Cardiac septum (tissue), 1 donor: ENCODE measurements at places on chromosomes 2 and 18.

DNA sequence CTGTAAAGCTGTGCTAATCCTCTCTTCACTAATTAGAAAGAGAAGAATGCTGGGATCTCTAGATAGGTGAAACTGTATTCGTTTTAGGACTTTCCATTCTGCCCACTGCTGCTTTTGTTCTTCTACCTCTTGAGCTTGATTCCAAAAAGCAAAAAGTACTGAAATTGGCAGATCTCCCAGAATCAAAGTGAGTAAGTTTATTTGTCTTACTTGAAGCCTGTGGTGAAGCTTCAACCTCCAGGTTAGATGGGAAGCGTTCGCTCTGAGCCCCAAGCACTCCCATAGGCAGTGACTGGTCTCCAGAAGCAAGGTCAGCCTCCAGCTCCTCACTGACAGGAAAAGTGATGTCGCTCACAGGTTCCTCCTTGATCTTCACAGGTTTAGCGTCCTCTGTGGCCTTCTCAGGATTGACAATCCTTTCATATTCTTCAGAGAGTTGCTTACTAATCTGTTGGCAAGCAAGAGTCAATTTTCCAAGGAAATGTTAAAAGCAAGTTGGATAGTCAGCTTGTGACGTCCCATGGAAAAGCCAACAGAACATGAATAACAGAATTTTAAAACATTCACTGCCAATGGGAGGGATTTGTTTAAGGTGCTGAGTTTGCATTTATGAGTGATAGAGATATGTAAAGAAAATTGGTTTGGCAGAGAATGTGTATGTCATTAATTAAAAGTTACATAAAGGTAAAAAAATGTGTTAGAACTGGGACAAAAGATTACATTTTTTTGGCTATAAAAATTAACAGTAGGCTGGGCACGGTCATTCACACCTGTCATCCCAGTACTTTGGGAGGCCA lies 8.1 kb downstream of the SUPT7L start:
- no peak for DNase-seq

DNA sequence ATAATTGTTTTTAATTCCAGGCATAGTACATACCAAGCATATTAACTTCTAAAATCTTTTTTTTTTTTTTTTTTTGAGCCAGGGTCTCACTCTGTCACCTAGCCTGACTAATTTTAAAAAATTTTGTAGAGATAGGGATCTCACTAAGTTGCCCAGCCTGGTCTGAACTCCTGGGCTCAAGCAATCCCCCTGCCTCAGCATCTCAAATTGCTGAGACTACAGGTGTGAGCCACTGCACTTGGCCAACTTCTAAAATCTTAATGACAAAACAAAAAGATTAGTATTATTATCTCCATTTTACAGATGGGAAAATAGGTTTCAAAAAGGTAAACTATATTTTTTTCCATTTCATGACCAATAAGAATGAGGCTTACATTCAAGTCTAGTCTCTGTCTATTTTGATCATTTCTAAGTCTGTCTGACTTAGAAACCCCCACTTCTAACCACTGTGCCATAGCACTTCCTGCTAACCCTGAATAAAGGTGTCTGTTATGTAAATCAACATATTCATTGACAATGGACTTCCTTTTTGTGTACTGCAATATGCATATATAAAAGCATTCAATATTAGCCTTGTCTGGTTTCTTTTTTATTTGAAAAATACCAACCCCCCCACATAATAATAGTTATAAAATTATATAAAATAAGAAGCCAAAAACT lies 28.7 kb upstream of the ZEB2 start:
- no peak for DNase-seq

DNA sequence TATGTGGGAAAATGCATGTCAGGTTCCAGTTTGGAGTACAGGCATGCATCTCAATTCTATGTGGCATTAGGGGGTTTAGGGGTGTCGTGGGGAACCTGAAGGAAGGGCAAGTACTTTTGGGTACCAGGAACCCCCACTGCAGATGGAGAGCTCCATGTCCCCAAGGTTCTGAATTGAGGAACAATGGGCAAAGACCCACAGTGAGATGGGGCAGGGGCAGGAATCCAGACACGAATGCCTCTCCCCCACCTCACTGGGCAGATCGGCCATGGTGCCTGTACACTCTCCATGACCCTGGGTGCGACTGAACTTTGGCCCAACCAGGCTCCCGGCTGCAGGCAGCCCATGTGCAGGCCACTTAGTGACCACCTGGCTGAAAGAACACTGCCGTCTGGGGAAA lies 209.3 kb downstream of the HAUS1 start:
- DNase-seq, result peak; percentile 43

GRCh38 chr2:62473246-62473827 lies 32.7 kb downstream of the TMEM17 start:
- DNase-seq, result no peak

GRCh38 chr2:228377533-228377932 lies 196.0 kb upstream of the SPHKAP start:
- DNase-seq, result no peak

DNA sequence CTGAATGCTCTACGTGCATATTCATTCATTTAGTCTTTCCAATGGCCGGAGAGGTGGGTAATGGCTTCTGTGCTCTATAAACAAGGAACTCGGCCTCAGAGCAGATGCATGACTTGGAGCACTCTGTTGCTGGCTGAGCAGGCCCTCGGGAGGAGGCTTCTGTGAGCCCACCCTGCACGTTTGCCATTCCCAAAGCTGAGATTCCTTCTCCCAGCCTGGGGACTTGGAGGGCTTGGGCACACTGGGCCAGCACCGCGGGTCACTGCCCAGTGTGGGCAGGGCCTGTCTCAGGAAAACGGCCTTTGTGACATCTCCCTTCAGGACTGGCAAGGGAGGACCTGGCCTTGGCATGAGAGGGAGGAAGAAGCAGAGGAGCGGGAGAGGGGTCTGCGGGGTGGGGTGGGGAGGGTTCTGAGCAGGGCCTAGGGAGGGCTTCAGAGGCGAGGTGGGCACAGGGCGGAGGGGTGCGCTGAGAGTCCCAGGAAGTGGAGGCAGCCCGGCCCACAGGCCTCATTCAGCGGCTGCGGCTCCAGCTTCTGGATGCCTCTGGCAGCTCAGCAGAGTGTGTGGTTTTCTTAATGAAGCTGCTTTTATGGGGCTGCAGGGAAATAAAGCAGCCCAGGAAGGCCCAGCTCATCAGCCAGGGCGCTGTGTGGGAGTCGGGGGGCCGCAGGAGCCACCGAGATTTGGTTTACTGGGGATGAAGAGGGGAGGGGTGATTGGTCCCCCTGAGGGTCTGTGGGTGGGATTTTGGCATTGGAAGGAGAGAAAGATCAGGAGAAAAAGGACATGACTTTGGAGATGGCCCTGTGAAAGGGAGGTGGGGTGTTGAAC lies 51.7 kb upstream of the OTOF start:
- peak; percentile 47 for DNase-seq

- no peak for DNase-seq
Measured at GRCh38 chr2:233329489-233330135, 22.0 kb downstream of the SAG start.

- DNase-seq, result no peak
Measured at GRCh38 chr2:44372246-44372645, 10.5 kb downstream of the CAMKMT start.

- DNase-seq, result no peak
Measured at GRCh38 chr2:237731663-237732062, 66.9 kb upstream of the RBM44 start.

DNA sequence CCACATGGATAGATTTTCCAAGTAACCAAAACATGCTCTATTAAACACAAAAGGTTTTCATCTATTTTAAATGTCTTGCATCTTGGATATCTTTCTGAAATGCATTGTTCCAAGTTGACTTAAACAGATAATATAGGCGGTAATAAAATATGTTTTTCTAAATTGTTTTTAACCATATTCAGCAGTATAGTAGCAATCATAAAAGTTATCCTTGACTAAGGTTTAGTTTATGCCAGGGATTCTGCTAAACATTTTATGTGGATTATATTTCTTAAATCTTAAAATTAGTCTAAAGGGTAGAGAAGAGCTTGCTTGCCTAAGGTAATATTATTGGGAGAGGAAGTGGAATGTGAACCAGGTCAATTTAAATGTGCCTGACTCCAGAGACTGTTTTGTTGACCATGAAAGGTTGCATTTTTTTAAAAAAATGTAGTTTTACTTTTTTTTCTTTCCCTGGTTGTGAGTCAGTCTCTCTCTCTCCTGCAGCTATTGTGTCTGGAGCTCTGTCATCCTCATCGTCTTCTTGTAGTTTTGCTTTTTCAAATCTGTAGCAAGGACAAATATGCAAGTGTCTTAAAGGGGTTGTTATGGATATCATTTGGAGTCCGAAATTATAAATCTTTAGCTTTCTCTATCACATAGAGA lies 309.1 kb upstream of the COL3A1 start:
- no peak for DNase-seq

DNA sequence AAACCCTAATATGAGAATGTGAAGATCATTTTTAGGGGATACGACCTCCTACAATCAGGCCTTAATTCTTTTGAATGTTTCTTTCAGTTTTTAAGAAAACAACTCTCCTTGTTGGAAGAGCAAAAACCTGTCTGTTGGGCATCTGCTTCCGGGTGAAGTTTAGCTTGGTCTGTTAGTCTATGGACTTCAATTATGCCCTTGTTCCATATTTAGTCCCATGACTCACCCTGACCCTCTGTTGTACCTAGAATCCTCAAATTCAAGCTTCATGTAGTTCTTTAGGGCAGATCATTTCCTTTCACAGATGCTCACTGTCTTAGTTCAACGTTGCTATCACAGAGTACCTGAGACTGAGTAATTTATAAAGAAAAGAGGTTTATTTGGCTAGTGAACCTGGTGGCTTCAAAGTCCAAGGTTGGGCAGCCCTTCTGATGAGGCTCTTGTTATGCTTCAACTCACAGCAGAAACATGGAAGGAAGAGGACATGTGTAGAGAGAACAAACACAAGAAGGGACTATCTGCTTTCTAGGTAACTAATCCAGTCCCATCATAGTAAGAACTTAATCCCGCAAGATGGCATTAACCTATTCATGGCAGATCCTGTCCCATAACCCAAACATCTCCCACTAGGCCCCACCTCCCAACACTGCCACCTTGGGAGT lies 82.5 kb upstream of the SERPINE2 start:
- no peak for DNase-seq

- no peak for DNase-seq
Measured at GRCh38 chr2:190636361-190636760, 12.5 kb upstream of the NAB1 start.

DNA sequence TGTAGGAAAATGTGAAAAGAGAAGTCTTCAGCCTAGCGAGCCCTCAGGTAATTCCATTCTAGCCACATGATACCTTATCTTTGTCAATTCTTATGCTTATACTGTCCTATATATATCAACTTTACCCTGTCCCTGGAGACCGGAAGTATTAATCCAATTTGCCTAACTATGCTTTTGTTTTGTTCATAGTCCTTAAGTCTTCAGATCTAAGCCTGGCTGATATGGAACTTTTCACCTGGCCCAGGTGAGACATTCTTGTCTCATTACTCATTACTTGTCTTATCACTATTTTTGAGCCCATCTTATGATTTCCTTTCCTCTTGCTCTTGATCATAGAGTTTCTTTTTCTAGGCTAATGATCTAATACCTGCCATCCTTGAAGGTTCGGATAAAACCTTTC lies 194.1 kb upstream of the FANCL start:
- no peak for DNase-seq

GRCh38 chr2:100755441-100755840 lies 64.5 kb upstream of the NPAS2 start:
- DNase-seq, result no peak
